ENCODE measurements at places on chromosomes 11 and 22.

GRCh38 chr11:115202074-115202473, 302.1 kb downstream of the CADM1 start:
- DNase-seq = no peak

DNA sequence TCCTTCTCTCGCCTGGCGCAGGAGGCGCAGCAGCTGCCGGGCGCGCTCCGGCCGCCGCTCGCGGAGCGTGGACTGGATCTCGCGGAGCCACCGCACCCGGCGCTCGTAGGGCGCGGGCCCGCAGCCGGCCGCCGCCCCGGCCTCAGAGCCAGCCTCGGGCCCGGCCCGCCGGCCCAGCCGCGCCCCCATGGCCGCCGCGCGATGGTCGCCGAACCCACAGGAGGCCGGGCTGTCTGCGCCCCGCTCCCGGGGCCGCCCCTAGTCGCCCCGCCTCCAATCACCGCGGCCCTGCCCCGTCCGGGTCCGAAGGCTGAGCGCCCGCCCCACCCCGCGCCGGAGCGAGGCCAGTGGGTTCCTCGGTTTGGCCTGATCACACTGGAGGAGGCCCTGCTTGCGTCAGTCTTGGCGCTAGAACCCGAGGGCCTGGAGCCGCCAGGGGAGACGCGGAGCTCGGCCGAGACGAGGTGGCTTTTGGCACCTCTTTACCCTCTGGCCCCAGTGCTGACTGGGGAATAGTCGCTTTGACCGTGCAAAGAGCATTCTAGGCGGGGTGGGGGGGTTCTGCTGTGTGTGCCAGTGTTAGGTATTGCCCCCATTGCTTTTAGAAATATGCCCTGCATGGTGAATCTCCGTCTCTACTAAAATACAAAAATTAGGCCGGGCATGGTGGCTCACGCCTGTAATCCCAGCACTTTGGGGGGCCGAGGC, at the start of gene LRRC75B:
Gene LRRC75B, minus strand, starts transcription at position 223 of the 708 bp plus-strand sequence. Its CDS starts 34 bp downstream, at position 189.
- peak; percentile 90 for DNase-seq

DNA sequence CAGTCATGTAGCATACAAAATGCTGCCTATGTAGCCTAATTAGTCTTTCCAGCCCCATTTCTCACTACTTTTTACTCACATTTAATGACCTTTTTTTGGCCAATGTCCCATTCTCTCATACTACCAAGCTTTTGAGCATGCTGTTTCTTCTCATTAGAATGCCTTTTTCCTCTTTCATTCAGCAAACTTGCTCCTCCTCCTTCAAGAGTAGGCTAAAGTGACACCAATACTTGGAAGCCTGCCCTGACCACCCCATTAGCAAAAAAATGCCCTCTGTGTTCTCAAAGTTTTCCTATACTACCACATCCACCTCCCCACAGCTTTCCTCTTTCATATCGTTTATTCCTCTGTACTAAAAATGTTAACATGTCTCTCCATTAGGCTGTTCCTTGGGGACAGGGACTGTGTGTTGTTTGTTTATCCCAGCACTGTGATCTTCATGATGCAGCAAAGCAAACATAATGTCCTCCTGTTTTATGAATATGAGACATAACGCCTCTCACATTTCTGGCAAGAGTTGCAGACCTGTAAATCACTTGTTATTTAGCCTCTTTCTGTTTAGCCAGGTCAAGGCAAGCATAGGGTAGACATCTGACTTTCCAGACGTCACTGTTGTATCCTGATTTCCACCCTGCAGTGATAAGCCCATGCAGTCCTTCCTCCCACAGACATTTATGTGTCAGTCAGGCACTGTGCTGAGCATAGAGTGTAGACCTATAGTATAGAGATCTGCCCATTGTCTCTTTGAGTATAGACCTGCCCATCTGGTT, 62.0 kb upstream of the UCP3 start:
- no peak for DNase-seq

DNA sequence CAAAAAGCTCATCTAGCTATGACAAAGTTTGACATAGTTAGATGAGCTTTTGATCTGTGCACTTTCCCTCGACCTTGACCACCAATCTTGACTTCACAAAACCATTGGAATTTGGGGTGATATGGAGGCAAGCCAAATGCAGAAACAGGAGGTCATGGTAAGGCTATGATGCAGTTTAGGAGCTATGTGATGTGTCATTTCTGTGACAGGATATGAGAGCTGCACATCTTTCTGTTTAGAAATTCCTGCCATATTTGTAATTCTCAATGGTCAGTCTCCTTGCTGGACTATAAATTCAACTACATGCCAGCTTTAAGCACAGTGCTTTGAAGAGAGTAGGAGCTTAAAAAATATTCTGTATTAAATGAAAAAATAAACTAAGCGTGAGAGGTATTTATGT, 12.9 kb downstream of the OR51B6 start:
- no peak for DNase-seq

DNA sequence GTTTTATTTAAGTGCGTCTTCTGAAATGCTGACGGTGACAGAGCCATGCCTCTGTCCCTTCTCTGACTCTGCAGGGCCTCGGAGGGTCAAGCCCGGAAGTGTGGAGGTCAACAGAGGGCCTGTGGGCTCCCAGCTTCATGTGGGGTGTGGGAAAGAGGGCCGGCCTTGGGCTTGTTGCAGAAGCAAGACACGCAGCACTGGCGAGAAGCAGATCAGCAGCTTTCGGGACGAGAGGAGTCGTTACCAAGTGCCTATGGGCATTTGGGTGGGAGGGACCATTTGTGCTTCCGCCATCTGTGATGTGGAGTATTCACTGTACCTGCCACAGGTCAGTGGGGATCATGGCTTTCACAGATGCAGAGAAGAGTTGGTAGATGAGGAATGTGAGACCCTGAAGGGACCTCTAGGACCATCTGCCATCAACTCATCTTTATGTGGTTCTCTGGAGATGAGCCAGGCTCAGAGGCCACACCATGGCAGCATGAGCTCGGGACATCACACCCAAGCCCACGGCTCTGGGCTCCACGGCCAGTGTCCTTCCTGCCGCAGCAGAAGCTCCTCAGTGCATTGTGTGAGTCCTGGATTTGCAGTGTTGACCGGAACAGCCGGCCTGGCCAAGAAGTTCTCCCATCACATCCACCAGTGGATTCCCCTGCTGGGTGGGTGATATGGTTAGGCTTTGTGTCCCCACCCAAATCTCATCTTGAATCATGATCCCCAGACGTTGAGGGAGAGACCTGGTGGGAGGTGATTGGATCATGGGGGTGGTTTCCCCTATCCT, 590.7 kb downstream of the TBC1D22A start:
- DNase-seq = no peak

- DNase-seq = no peak
Measured at GRCh38 chr11:72943664-72944063, 129.5 kb downstream of the ATG16L2 start.

DNA sequence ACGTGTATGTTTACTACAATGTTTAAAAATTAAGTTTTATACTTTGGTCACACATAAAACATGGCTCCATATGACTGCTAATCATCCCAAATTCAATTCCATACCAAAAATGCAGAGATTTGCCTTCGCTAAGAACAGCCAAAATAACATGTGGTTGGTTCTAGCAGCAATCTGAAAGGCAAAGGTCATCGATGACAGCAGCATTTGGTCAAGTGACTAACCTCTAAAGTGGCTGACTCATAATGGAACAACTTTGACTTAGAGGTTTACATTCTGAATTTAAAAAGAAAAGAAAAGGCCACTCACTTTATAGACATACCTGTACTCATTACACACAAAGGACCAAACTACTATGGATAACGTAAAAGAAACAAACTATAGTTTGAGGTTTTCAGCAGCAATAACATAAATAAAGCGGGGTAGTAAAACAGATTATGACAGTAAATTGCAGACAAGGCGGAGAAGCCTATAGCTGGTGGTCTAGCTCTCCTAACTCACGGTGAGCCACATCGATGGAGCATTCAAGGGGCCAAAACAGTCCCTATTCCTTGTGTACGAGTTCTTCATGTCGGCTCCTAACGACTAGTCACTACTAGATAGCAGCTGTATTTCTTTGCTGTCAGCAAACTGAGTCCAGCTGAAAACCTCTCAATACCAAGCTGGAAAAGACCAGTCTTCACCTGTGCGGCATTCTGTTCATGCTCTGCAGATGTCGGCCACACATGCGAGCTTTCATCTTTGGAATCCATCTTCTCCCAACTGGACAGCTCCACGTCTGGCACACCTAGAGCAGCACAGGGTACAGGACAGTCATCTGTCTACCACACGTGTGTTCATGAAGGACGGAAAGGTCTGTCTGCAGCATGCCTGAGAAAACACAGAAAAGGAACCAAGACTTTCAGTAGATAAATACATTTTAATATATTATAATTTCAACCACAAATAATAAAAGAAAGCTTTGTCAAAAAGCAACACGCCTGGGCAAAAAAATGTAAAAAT, 42.1 kb downstream of the PRDM10 start:
- no peak for DNase-seq

- DNase-seq = peak; percentile 62
Measured at GRCh38 chr11:8070417-8071115, 10.4 kb upstream of the TUB start.

DNA sequence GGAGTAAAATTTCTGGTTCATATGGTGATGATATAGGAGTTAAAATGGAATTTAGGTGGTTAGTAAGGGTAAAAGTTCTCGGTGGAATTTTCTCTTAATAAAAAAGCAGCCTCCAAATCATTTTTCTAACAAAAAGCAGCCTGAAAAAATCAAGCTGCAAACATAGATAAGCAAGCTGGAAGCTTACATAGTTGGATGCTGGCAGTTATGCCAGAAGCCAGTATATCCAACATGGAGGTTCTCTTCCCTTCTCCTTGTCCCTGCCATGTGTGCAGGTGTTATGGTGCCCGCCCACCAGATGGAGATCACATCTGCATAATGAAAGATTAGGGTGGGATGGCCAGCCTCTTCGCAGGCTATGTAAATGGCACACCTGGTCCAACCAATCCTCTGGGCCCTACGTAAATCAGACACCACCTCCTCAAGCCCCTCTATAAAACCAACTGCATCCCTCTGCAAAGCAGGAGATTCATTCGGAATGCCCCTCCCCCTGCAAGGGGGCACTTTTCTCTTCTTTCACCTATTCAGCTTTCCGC, 22.4 kb downstream of the PIWIL3 start:
- no peak for DNase-seq

- DNase-seq = no peak
Measured at GRCh38 chr11:125892071-125892470, 4.6 kb downstream of the HYLS1 start.

- DNase-seq = no peak
Measured at GRCh38 chr22:17648569-17648968, 10.0 kb downstream of the BCL2L13 start.

DNA sequence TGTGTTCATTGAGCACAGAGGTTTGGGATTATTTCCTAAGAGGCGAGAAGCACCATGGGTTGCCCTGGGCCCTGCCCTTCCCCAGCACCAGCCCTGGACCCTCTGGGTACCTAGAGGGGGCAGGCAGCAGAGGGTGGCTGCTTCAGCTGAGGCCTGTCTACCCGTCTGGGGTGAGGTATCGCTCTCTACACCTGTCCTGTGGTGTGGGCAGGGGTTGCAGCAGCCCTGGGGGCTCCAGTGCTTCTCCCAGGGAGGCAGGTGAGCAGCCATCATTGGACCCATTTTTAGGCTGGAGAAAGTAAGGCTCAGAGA, 15.6 kb downstream of the PRDM11 start:
- DNase-seq = no peak

DNA sequence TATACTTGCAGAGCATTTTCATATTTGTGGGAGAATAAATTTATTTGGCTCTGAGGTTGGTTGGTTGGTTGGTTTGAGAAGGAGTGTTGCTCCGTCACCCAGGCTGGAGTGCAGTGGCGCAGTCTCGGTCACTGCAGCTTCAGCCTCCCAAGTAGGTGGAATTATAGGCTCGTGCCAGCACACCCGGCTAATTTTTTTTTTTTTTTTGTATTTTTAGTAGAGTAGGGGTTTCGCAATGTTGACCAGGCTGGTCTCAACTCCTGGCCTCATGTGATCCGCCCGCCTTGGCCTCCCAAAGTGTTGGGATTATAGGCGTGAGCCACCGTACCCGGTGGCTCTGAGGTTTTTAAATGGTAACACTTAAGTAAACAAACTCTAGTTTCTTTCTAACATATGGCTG, 161.1 kb downstream of the TEAD1 start:
- no peak for DNase-seq

DNA sequence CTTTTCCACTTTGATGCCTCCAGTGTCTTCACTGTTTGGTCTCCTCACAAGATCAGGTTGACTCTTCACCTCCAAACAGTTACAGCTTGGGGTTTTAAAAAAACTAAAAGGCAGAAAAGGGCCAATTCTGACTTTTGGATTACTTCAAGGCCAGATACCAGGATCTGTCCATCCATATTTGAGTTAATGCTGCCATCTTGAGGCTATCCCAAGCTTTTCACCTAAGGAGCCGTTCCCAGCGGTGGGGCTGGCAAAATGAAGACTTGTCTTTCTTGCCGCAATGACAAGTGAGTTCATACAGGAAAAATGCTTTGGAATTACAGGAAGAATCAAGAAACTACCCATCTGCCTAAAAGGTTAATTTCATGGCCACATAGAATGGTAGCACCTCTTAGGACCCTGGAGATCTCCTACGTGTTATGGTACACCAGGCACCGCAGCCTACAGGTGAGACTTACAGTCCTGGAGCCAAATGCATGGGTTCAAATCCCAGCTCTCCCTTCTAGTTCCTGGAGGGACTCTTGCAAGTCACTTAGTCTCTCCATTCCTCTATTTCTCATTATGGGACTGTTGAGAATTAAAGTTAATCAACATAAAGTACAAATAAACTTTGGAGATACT, 6.0 kb upstream of the OR5B21 start:
- peak; percentile 54 for DNase-seq

GRCh38 chr22:46162771-46163556, 12.6 kb downstream of the PPARA start:
- no peak for DNase-seq

DNA sequence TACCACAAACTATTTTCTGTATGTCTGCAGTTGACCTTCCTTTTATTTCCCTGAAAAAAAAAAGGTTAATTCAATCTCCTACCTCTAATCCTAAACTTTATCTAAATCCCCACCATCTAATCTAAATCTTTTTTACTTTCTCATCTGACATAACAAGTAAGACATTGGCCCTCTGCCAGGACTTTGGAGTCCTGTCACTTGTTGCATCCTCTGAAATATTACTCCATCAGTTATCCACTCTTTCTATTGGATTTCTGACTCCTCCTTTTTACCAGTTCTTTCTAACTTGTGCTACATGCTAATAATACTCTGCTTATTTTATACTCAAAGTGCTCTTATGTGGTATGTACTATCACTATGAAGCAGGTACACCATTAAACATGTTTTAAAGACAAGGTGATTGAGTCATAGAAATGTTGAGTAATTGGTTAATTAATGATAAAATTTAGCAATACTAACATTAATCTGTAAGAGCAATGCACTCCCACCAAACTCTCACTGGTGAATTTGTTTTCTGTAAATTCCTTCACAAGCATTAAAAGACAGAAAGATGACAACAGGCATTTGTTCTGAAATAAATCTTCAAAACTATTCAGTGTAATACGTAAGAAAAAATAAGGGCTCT, 914.2 kb upstream of the RAG2 start:
- DNase-seq = no peak

- no peak for DNase-seq
Measured at GRCh38 chr11:35304386-35304775, 115.0 kb downstream of the SLC1A2 start.

GRCh38 chr11:57387289-57388030, 3.0 kb downstream of the PRG2 start:
- DNase-seq = no peak

Measured in HEK293T (cell line).